Caki2 (cell line): ENCODE measurements at places on chromosomes 7 and 10. TPM values are rescaled to one million over a fixed set of nuclear protein-coding genes. Genes with fewer than 3 reads are reported as not detected.

DNA sequence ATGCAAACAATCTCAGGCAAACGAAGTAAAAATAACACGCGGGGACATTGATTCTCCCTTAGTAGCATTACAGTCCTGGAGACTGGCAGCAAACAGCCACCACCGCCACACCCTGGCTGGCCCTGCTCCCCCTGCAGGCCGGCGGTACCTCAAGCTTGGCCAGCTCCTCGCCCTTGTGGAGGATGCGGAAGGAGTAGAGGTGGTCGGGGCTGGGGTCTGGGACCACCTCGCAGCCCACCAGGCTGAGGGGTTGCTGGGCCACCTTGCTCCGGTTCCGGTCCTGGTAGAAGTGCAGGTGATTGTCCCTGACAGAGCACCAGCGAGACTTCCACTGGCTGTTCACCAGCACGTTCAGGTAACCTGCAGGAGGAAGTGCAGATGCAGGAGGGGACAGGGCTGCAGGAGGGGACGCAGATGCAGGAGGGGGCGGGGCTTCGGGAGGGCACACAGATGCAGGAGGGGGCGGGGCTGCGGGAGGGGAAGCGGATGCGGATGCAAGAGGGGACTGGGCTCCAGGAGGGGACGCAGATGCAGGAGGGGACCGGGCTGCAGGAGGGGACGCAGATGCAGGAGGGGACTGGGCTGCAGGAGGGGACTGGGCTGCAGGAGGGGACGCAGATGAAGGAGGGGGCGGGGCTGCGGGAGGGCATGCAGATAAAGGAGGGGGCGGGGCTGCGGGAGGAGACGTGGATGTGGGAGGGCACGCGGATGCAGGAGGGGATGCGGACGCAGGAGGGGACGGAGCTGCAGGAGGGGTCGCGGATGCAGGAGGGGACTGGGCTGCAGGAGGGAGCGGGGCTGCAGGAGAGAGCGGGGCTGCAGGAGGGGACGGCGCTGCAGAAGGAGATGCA is 65.7 kb downstream of the VWA2 start:
- DNase-seq = peak; percentile 79

GRCh38 chr10:60350400-60350799 is 39.3 kb downstream of the ANK3 start:
- no peak for DNase-seq

DNA sequence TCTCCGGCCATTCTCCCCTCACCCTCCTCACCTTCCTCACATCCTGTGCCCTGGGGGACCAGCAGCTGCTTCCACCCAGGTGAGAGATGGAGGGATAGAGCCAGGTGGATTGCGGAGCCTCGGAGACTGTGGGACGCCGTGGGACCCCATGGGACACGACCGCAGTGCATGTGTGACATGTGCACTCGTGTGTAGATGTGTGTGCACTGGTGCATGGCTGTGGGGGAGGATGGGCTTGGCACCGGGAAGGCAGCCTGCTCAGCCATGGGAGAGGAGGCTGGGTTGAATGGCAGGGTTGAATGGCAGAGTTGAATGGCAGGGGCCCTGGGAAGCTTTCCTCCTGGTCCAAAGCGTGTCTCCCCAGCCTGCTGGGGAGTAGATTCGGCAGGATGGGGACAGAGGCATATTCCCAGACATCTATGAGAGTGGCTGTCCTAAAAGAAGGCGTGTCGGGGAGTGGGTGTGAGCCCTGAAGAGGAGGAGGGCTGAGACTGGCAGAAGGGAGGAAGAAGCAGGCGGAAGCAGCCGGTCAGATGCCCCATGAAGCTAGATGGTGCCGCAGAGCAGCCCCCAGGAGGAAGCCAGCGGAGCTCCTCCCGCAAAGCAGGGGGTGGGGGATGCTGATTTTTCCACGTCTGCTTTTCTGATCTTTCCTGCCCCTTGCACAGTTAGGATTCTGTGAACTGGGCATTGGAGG is 815 bp downstream of the GIMAP8 start:
- no peak for DNase-seq

- peak; percentile 93 for DNase-seq
Observed at GRCh38 chr7:94056796-94057207, 52.6 kb upstream of the BET1 start.

The LIPF gene
- total RNA-seq = not detected in 2 replicates

- no peak for DNase-seq
Observed at GRCh38 chr10:127040756-127041155, 135.5 kb downstream of the DOCK1 start.

DNA sequence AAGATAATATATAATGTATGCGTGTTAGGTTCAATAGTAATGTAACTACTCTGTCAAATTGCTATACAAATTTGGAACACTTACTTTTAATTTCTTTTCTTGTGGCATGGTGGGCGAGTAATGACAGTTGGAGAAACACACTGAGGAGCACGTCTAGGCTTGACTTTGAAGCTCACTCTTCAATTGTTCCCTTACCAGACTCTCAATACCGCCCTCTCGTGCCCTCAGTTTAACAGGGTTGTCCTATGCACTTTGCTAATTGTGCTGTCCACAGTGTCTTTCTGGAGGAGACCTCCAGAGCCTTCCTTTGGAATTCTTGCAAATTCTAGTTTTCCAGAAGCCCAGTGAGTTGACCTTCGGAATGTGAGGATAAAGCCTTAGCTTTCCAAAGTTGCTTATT is 107.2 kb upstream of the RELN start:
- DNase-seq = no peak
